GM12878 (cell line): ENCODE measurements at places on chromosomes 12 and 14. TPM values are rescaled to one million over a fixed set of nuclear protein-coding genes. Genes with fewer than 3 reads are reported as not detected.

GRCh38 chr14:100449225-100449987, 126.3 kb downstream of the SLC25A47 start:
- H3K27me3 ChIP-seq, result no peaks in the 10 kb centered on the region
- H3K4me1 ChIP-seq, result no peaks in the 10 kb centered on the region
- no peak overlapping the region for H3K27ac ChIP-seq
- H3K36me3 ChIP-seq, result no peaks in the 10 kb centered on the region
- no peak overlapping the region for H3K4me3 ChIP-seq

The CMA1 gene
- total RNA-seq, result not detected in 2 replicates

- H3K4me3 ChIP-seq, result no peak overlapping the region
- H3K36me3 ChIP-seq, result no peaks in the 10 kb centered on the region; the same call in 1 of the 2 replicates
- DNase-seq, result no peak
- H3K27me3 ChIP-seq, result no peaks in the 10 kb centered on the region
- no peak overlapping the region for H3K27ac ChIP-seq
Measured at GRCh38 chr12:55978393-55978792, 4.5 kb downstream of the RAB5B start.

The TOMM20L gene
- not detected in 2 replicates for total RNA-seq

- no peak for DNase-seq
- H3K4me1 ChIP-seq, result no peaks in the 10 kb centered on the region
- no peak overlapping the region for H3K27ac ChIP-seq
- H3K27me3 ChIP-seq, result no peaks in the 10 kb centered on the region
- H3K4me3 ChIP-seq, result no peak overlapping the region
- no peaks in the 10 kb centered on the region for H3K36me3 ChIP-seq
Measured at GRCh38 chr14:39376667-39377403, 55.4 kb downstream of the FBXO33 start.
